ENCODE measurements at places on chromosomes 16 and 17. TPM values are rescaled to one million over a fixed set of nuclear protein-coding genes. Genes with fewer than 3 reads are reported as not detected.

GRCh38 chr17:58710948-58711552 lies 18.6 kb downstream of the RAD51C start:
- peak; percentile 73 for DNase-seq
- no peak overlapping the region for H3K27ac ChIP-seq
- H3K4me3 ChIP-seq = no peak overlapping the region

WFDC1 gene
- not detected for total RNA-seq

GRCh38 chr17:30780343-30780742 lies 44.1 kb downstream of the CRLF3 start:
- H3K4me1 ChIP-seq = no peaks in the 10 kb centered on the region
- H3K4me3 ChIP-seq = no peak overlapping the region
- DNase-seq = no peak
- H3K27me3 ChIP-seq = no peaks in the 10 kb centered on the region
- H3K36me3 ChIP-seq = peaks cover 7% of the 10 kb centered on the region

DNA sequence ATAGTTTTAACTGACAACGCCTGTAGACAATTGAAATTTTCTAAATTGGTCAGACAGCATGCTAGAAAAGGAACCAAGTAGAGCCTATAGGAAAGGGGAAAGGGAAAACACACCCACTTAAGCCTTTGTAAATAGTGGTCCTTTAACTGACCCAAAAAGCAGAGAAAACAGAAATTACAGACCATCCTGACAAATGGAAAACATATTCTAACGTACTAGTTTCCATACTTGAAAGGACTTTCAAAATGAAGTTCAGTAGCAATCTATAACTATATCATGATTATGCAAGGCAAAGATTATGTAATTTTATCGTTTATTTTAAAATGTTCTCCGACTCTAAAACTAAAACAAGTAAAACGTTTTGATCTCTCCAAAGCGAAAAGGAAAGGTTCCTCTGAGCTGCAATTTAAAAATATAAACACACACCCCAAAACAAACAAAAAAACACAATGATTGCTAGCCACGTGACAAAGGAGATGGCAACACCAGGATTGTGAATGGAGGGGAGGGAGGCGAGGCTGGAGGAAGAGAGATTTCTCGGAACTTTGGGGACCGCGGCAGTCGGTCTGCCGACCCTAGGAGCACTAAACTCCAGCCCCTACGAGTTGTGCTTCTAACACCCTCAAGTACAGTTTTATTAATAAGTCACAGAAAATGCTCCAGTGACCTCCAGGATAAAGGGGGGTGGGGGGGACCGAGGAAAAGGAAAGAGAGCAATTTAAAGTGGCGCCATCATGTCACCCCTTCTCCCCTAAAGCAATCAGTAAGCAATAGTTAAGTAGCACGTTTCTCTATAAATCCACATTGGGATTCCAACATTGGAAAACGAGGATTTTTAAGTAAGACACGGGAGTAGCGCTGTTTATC lies 1.7 kb downstream of the KANSL1 start:
- peaks cover 34% of the 10 kb centered on the region for H3K4me1 ChIP-seq
- peak overlapping the region; percentile 91 for H3K27ac ChIP-seq
- H3K36me3 ChIP-seq = no peaks in the 10 kb centered on the region
- H3K4me3 ChIP-seq = peak overlapping the region; percentile 72
- no peaks in the 10 kb centered on the region for H3K27me3 ChIP-seq

GRCh38 chr17:47076171-47076570 lies 97.1 kb upstream of the RPRML start:
- H3K4me1 ChIP-seq = no peaks in the 10 kb centered on the region
- no peaks in the 10 kb centered on the region for H3K36me3 ChIP-seq
- no peak overlapping the region for H3K27ac ChIP-seq

DNA sequence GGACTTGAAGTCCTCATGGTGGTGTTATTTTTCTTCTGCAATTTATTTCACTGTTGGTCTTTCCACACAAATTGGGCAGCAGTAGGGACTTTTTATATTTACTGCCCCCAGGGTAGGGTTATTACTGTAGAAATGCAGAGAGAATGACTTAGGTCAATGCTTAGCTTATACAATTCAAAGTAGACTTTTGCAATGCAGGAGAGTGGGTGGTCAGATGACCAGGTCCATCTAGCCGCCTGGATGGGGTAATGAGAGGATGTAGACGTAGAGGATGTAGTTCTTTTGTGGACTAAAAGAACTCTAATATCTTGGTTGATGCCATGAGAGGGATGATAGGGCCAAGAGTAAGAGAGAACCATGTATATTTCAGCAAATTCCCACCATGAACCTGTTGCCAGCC lies 2.7 kb upstream of the KRTAP17-1 start:
- DNase-seq = no peak
- no peaks in the 10 kb centered on the region for H3K36me3 ChIP-seq
- no peaks in the 10 kb centered on the region for H3K4me1 ChIP-seq
- H3K4me3 ChIP-seq = no peak overlapping the region
- H3K27me3 ChIP-seq = no peaks in the 10 kb centered on the region

PLA2G10 gene
- total RNA-seq = not detected

KCTD19 gene
- total RNA-seq = 0.32 TPM

LDAF1 gene
- 5.9 TPM for total RNA-seq

DNA sequence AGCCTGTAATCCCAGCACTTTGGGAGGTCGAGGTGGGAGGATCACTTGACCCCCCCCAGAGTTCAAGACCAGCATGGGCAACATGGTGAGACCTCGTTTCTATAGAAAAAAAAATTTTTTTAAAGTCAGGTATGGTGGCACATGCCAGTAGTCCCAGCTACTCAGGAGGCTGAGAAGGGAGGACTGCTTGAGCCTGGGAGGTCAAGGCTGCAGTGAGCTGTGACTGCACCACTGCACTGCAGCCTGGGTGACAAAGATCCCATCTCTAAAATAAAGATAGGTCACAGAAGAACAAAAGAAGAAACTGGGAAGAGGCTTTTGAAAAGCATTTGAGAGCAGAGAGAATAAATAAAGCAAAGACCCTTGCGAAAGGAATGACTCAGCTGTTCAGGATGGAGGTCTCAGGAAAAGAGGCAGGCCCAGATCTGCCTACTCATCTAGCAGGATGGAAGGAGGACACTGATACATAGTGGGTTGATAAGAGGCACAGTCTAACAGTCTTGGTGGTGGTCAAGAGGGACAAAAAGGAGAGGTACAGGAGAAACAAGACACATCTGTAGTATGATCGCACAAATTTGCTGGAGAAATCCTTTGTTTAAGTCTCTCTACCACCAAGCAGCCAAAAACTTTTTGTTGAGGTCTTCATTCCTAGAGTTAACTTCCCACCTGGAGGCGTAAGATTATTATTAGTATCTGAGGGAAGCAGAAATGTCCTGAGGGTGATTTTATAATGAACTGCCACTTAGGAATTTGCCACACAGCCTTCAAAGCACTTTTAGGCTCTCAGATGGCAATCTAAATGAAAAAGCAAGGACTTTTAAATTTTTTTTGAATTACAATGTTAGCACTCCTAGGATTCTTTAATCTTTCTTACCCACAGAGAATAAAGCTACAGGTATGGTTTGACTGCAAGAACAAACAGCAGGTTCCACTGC lies 17.6 kb downstream of the ZSWIM7 start:
- no peaks in the 10 kb centered on the region for H3K4me1 ChIP-seq
- DNase-seq = no peak
- peaks cover 12% of the 10 kb centered on the region for H3K36me3 ChIP-seq
- H3K27ac ChIP-seq = no peak overlapping the region
- no peaks in the 10 kb centered on the region for H3K27me3 ChIP-seq

DNA sequence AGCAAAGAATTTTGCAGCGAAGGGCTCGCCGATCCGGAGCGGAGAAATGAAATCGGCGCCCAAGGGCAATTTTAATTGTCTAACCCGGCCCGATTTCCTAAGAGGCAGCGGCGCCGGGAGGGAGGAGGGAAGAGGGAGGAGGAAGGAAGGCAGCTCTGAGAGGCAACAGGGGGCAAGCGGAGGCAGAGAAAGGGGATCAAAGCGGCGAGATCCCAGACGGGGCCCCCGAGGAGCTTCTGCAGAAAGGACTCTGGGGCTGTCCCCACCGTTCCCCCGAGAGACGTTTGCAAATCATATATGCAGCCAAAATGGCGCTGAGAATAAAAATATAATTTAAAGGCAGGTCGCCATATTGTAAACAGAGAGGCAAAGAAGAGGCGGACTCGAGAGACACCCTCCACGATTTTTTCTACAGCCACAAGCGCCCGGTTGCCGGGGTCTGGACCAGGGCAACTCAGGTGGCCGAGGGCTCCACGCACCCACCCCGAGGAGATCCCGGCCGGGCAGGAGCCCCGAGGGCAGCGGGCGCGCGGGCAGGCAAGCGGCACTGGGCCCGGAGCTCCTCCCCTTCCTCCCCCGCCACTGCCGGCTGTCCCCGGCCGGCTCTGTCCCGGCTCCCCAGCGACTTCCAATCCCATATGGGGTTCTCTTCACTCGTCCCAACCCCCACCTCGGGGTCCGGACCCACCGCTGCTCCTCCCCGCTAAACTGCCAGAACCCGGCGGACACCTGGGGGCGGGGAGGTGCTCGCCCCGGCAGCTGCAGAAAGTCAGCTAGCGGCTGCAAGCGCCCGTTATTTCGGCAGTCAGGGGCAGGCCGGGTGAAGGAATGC lies 1.9 kb downstream of the PHF12 start:
- peaks cover 45% of the 10 kb centered on the region for H3K4me1 ChIP-seq
- H3K4me3 ChIP-seq = peak overlapping the region; percentile 88
- DNase-seq = peak; percentile 80

AKAP1 gene
- 38.8 TPM for total RNA-seq

GRCh38 chr17:56896968-56897359 lies 16.9 kb downstream of the TRIM25 start:
- peaks cover 29% of the 10 kb centered on the region for H3K36me3 ChIP-seq
- no peak overlapping the region for H3K4me3 ChIP-seq
- H3K27me3 ChIP-seq = no peaks in the 10 kb centered on the region
- DNase-seq = no peak
- H3K4me1 ChIP-seq = no peaks in the 10 kb centered on the region

DNA sequence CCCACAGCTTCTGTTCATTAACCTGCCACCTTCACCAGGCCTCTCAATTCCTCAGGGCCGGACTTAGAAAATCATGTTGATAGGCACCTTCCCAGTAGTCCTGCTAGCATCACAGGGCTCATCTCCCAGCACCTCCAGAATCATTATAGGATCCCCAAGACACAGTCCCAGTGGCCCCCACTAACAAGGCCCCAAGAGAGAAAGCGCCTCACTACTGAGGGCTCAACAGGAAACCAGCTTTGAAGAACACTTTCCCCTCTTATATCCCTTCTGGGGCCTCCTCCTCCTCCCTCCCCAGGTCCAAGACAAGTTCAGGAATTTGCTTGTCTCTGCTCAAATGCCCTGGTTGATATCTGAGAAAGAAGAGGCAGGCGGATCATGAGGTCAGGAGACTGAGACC lies at the start of gene OR3A3:
TSS of gene OR3A3 (plus strand) at position 301 of the 400 bp plus-strand sequence.
- no peaks in the 10 kb centered on the region for H3K4me1 ChIP-seq
- H3K36me3 ChIP-seq = no peaks in the 10 kb centered on the region

GRCh38 chr17:28684963-28685362 lies 23.0 kb downstream of the SUPT6H start:
- H3K4me1 ChIP-seq = no peaks in the 10 kb centered on the region
- H3K27me3 ChIP-seq = no peaks in the 10 kb centered on the region
- DNase-seq = peak; percentile 76
- no peak overlapping the region for H3K4me3 ChIP-seq
- H3K36me3 ChIP-seq = peaks cover 92% of the 10 kb centered on the region

DNA sequence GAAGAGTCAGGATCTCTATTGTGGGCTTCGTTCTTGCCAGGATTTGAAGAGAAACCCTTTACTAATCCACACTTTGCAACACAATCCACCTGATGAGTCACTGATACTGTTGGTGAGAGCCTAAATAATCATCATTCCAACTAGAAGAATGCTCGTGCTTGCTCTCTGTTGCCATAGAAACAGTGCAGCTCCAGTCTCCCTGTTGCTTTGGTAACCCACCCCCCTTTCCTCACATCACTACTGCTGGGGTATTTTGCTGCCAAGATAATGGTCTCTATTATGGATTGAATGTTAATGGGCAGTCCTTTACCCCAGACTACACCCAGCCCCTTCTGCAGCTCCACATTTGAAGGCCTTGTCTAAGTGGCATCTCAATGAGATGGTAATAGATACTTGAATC lies 190.4 kb downstream of the ABCC12 start:
- no peak overlapping the region for H3K27ac ChIP-seq
- peaks cover 20% of the 10 kb centered on the region for H3K27me3 ChIP-seq
- no peak for DNase-seq
- no peaks in the 10 kb centered on the region for H3K4me1 ChIP-seq
- H3K4me3 ChIP-seq = no peak overlapping the region

MYL4 gene
- not detected for total RNA-seq

All from A673 (cell line).